ENCODE measurements at places on chromosomes 1 and 21.
A peak's percentile ranks its signal among the peaks of the same experiment; 100 is the strongest.

GRCh38 chr1:151371370-151372057 lies 991 bp downstream of the SELENBP1 start:
- peak; percentile 84 for DNase-seq

- no peak for DNase-seq
These were observed 3.1 kb downstream of the MCL1 start for GRCh38 chr1:150576367-150576711.

- DNase-seq, result peak; percentile 28
These were observed 35.6 kb upstream of the PCBP3 start for GRCh38 chr21:45607909-45608295.

GRCh38 chr1:241902391-241903065 lies 54.5 kb downstream of the EXO1 start:
- no peak for DNase-seq

GRCh38 chr21:31395268-31395667 lies 51.2 kb upstream of the TIAM1 start:
- no peak for DNase-seq
